ENCODE measurements at places on chromosomes 7 and 10.

DNA sequence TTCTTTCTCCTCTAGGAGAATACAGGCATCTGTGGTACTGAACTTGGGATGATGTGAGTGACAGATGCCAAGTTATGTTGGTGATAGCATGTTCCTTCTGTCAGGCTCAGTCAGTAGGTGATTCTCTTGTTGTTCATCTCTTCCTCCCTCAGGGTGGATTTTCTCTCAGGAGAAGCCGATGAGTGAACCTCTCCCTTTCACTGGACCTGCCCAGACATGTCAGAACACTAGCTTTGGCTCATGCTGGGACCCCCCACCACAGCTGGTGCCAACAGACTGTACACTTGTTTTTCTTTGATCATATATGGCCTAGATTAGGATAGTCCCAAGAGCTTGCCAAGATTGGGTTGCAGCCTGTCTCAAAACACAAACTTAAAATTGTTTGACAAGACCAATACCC, 129.4 kb downstream of the BMPER start:
- DNase-seq, result no peak

DNA sequence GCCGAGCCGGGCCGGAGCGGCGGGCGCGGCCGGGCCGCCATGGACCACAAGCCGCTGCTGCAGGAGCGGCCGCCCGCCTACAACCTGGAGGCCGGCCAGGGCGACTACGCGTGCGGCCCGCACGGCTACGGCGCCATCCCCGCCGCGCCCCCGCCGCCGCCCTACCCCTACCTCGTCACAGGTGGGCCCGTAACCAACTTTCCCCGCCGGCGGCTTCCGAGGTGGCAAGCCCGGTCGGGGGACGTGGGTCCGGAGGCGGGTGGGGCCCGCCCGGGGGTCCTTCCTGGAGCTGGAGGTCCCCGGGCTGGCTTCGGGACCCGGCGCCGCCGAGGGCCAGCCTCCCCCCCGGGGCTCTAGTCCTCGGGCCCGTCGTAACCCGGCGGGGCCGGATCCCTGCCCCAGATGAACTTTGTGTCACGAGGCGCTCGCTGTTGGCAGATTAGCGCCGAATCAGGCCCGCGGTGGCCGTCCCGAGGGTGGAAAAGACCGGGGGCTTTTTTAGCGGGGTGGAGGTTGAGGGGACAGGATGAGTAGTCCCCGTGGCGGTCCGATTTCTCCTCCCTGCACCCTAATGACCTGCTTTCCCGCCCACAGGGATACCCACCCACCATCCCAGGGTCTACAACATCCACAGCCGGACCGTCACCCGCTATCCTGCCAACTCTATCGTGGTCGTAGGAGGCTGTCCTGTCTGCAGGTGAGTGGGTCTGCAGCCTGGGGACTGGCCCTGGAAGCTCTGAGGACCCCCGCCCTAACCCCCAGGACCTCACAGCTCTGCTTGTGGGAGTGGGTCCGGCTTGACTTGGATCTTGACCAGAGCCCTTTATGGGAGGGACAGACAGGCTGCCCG, 496 bp downstream of the BRI3 start:
- DNase-seq, result no peak

GRCh38 chr10:85177767-85178166, 849.4 kb downstream of the CCSER2 start:
- no peak for DNase-seq

GRCh38 chr10:72753760-72754231, 61.9 kb downstream of the MCU start:
- no peak for DNase-seq

GRCh38 chr7:105219771-105220160, 169.0 kb downstream of the SRPK2 start:
- no peak for DNase-seq

GRCh38 chr10:100998991-100999741, 442 bp upstream of the LZTS2 start:
- DNase-seq, result peak; percentile 87

- DNase-seq, result no peak
Measured at GRCh38 chr10:120727001-120727400, 124.2 kb upstream of the WDR11 start.

DNA sequence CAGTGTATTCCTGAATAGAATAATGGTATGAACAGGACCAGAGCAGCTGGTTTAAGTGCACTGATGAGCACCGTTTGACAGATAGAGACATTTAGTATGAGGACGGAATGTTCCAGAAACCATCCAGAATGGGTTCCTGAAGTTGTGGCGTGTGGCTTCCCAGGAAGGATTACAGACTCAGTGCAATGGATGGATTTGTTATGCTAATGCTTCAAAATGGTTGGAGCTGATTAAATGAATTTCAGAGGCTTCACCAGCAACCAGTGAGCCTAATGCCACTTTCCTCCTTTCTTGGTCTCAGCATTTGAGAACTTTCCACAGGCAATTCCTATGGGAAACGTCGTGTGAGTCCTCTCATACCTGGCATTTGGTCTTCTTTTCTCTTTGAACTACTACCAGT, 9.9 kb downstream of the GATA3 start:
- DNase-seq, result peak; percentile 59

DNA sequence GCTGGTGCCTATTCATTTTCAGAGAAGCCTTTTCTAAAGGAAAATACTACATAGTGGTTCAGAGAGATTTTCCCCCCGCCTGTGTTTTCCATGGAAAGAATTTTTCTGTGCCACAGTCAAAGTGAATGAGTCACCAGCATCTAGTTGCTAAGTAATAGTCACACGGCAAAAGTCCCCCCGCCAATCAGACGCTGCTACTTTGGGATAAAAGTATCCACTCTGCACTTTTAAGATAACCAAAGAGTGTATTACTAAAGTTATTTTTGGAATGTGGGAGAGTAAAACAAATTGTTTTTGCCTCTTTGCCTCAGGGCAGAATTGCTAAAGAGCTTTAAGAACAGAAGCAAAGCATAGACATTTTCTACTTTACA, 23.5 kb downstream of the ABLIM1 start:
- no peak for DNase-seq

- DNase-seq, result no peak
Measured at GRCh38 chr7:91692800-91693199, 187.7 kb downstream of the MTERF1 start.

DNA sequence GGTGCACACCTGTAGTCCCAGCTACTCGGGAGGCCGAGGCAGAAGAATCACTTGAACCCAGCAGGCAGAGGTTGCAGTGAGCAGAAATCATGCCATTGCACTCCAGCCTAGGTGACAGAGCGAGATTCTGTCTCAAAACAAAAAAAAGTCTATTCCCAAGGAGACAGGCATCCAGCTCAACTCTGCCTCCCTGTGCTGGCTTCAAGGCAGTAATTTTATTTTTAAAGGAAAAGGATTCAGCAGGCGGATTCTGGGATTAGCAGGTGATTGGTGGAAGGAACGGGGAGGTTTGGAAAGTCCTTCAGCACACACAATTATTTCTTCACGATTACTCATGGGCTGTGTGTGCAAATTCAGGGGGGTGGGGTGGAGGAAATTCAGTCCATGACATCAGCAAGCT, 242.9 kb downstream of the PAXIP1 start:
- no peak for DNase-seq

DNA sequence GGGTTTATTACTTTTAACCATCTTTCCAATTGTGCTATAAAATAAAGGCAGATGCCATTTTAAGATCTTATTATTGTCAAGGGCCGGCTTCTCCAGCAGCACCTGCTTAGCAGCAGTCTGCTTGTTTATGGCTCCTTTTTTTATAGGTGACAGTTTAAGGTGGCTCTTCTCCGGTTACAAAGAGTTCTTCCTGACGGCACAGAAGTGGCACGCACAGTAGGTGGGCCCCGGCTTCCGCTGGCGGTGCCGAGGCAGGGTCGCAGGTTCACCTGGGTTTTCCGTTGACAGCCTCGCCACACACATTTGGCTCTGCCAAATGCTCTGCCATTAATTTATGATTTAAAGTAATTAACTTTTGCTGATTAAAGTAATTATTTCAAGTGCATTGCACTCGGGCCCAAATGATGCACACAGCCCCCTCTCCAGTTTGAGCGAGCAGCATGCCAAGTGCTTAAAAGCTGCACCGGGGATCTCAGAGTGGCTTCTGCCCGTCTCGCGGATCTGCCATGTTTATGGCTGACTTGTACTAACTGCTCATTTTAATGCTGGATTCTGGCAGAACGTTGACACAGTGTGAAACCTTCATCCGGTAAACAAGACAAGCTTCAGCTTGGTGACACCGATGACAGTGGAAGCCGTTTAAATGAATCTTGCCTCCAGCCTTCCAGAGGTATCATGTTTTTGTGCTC, 355.1 kb upstream of the MKI67 start:
- DNase-seq, result no peak

DNA sequence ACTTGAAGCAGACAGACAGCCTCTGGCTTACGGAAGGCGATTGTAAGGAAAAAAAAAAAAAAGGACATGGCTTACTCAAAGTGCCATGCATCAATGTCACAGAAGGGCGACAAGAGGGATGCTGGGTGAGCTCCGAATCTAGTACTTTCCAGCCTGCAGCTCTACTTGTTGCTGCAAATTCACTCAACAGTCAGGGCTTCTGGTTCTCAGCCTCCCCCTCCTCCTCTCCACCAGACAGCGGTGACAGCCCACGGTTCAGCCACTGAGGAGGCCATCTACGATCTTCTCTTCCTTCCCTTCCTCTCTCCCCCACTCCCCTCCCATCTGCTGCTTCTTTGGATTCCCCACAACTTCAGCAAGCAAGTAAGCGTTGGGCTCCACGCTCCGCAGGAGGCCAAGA, 63.5 kb downstream of the PRKAG2 start:
- DNase-seq, result no peak

GRCh38 chr10:120508966-120509365, 51.9 kb downstream of the PLPP4 start:
- no peak for DNase-seq

- no peak for DNase-seq
Measured at GRCh38 chr10:16820421-16820820, 3.2 kb upstream of the RSU1 start.

DNA sequence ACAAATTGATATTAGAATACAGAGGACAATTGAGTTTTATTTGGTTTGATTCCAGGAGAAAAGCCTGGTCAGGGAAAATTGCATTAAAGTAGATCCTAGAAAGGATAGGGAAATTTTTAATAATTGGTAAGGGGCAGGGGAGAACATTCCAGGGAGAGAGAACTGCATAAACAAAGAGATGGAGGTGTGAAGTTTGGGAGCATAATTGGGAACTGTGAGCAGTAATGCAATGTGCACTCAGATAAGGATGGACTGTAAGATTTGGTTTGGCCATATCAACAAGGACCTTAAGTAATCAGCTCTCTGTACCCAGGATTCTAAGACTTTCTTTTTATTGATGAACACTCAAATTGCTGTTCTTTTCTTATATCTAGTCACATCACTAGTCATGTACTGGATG, 41.4 kb downstream of the ZMYND11 start:
- DNase-seq, result no peak

DNA sequence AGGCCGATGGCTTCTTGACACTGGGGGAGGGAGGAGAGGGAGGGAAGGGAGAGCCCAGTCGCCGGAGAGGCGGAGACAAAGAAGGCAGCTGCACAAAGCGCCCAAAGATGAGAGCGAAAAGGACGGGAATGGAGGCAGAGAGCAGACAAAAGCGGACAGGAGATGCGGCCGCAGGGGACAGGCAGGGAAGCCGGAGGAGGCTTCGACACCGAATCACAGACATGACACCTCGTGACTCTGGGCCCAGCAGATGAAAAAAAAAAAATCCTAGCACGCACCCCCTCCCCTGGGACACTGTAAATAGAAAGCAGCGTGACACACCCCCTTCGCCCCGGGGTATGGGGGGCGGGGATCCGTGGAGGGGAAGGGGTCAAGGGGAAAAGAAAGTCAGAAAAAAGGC, 976 bp downstream of the NAT16 start:
- DNase-seq, result no peak

DNA sequence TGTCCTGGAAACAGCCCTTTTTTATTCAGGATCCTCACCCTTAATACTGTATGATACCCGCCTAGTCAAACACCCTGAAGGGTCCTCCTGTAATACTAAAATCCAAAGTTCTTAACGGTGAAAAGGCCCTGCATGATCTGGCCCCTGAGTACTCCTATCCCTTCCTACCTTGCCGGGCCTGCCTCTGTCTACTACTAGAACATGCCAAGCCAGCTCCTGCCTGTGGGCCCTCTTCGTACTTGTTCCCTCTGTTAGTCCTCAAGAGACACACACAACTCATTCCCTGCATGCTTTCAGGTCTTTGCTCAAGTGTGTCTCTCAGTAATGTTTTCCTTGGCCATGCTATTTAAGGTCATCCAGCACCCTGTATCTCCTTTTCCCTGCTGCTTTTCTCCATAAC, 5.0 kb upstream of the WAPL start:
- DNase-seq, result no peak

DNA sequence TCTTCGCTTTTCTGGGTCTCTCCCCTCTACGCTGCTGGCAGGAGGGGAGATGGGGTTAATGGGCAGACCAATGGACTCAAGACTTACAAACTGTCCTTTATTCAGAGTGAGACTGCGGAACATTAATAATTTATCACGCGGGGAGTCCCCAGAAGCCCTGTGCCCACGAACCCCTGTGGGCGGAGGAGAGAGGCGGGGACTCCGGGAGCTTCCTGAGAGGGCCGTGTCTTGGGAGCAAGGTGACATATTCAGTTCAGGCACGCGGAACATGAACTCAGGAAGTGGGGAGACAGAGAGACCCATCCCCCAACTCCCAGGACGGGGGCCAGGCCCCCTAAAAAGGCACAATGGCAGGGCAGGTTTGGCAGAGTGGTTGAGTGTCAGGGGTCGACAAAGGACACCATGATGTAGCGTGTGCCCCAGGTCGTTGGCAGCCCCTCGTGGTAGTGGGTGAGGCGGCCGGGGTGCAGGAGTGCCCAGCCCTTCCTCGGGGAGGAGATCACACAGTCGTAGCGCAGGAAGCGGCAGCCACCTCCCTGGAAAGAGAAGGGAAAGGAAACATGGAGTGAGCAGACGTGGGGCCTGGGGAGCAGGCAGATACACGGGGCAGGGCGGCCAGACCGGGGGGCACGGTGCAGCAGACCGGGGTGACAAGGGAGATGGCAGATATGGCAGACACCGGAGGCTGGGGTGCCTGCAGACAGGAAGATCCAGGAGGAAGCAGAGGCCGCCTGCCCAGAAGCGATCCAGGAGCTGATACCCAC, 5.2 kb upstream of the MOGAT3 start:
- no peak for DNase-seq

DNA sequence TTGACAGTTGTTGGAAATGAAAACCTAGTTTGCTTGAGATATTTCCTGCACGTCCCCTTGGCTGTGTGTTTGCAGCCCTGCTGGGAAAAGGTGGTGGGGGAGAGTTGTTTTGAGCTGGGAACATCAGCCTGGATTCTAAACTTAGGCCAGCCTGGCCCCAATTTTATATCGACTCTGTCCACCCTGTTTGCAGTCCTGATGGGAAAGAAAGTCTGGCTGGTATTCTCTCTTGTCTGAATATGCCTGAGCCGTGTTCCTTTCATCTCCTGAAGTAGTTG, 178.7 kb downstream of the CCDC3 start:
- no peak for DNase-seq

DNA sequence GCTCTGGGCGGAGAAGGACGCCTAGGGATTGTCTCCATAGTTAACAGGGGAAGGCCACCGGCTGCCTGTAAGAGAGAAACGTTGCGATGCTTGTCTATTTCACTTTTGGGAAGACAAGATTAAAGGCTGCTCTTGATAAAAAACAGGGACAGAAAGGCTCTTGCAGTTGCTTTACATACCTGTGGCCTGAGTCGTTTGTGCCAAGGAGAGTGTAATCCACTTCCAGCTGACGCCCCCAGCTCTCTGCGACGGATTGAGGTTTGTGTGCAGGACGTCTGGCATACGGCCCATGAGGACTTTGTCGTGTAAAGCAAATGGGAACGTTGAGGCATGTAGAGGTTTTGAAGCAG, 1.1 kb downstream of the MAP3K8 start:
- no peak for DNase-seq

- no peak for DNase-seq
Measured at GRCh38 chr7:129896568-129897382, 56.0 kb downstream of the UBE2H start.
